ENCODE measurements at places on chromosomes 7 and 10.

DNA sequence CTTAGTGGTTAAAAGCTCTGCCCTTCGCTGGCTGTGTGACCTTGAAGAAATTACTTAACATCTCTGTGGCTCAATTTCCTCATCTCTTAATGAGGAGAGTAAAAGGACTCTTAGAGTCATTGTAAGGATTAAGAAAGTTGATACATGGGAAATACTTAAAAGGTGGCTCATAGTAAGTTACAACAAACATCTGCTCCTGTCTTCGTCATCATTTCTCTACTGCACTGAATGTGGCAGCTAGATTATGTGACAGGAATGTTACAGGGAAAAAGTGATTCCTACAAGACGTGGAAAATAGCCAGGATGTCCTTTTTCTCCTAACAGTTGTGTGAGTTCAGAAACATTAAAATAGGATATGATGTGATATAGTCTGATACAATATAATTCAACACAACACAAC lies 184.7 kb downstream of the FRMD4A start:
- no peak for DNase-seq

DNA sequence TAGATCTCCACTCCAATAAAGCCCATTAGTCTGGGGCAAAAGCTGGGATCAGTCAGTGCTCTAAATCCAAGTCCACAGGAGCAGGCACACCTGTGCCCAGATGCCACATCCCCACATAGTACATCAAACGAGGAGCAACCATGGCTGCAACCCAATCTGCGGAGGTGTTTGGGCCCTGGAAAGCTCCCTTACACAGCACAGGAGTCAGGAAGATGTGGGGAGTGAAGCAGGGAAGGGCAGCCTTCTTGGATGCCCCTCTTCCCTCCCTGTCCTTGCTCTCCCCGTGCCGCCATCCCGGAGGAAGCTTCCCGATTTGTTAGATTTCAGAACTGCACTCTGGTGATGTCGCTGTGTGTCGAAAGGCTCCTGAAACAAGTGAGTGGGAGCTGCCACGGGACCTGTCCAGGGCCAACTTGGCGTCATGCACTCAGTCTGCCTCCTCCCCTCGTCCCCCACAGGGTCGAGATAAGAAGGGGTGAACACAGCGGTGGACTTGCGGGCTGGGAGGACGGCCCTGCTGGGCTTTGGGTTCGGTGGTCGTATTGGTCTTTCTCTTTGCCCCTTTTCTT lies 230.6 kb upstream of the GRB10 start:
- DNase-seq: no peak

GRCh38 chr10:93997546-93997945 lies 3.8 kb downstream of the PLCE1 start:
- no peak for DNase-seq

DNA sequence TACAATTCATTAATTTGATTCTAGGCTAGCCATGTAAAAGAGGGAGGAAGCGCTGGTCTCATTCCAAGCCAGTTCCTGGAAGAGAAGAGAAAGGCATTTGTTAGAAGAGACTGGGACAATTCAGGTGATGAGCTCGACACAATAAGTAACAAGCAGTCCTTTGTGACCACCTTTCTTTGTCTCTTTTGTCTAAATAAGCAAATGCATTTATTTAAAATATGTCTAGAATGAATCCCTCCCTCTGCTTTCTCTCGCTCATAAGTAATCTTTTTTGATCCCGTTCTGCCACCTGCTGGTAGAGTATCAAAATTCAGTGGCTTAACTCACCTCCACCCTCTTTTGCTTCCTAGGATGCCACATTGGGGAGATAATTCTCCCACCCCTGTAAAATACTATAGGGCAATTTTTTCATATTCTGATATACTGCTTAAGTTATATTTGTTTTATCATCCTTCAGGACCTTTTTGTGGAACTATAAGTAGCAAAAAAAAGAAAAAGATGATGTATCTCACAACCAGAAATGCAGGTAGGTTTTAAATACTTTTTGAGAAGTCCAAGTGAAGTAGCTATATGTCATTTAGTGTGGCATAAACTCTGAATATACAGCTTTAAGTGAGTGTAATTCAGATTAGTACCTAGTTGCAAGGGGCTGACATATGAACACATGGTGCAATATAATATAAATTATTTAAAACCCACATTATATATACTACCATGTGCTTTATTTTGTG lies 91.5 kb downstream of the GSDME start:
- DNase-seq: peak; percentile 0

DNA sequence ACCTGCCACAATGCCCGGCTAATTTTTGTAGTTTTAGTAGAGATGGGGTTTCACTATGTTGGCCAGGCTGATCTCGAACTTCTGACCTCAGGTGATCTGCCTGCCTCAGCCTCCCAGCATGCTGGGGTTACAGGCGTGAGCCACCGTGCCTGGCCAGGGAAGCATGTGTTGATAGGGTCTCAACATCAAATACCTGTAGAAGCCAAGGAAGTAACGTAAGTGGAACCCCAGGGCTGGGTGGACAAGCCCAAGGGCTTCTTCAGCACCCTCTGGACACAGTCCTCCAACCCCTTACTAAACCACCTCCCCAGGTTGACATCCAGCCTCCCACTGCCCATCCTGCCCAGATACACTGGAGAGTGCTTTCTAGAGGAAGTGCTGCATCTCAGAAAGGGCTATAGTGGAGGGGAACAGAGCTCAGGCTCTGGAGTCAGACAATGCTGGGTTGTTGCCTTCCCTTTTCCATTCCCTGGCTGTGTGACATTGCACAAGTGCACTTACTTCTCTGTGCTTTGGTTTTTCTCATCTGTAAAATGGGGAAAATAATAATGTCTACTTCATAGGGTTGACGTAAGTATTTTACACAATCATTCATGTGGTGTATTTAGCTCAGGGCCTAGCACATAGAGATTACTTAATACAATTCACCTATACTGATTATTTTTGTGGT lies 73.9 kb upstream of the KAT6B start:
- DNase-seq: no peak

DNA sequence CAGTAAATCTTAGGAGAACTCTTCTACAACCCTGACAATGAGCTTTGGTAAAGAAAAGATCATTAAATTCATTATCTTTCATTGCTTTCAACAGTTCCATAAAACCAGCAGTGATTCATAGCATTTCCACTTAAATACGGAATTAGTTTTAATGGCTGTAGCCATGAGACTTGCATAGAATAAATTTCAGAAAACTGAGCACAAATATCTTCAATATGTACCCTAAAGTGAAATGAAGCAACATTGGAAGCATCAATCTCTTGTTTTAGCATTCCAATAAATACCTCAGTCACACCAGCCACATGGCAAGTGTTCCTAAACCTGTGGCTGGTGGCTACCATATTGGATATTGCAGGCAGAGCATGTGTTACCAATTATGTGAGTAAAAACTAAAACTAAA lies 3.6 kb upstream of the RARRES2 start:
- no peak for DNase-seq

GRCh38 chr10:34814223-34814912 lies 728 bp downstream of the PARD3 start:
- no peak for DNase-seq

- no peak for DNase-seq
These were observed 183.4 kb downstream of the SORCS3 start for GRCh38 chr10:104824380-104825006.

- DNase-seq: no peak
These were observed 31.8 kb upstream of the WDR11 start for GRCh38 chr10:120819366-120819765.

GRCh38 chr10:123147635-123148413 lies at the start of gene HMX2:
TSS of gene HMX2 (plus strand) at chr10:123148136. CDS start at chr10:123148379, 243 bp downstream.
- DNase-seq: no peak

- no peak for DNase-seq
These were observed 381.1 kb downstream of the SDK1 start for GRCh38 chr7:3682028-3682710.

GRCh38 chr10:91103384-91104192 lies 116.9 kb upstream of the PCGF5 start:
- DNase-seq: no peak
